PC-9 (cell line): ENCODE measurements at places on chromosomes 1 and 21.

DNA sequence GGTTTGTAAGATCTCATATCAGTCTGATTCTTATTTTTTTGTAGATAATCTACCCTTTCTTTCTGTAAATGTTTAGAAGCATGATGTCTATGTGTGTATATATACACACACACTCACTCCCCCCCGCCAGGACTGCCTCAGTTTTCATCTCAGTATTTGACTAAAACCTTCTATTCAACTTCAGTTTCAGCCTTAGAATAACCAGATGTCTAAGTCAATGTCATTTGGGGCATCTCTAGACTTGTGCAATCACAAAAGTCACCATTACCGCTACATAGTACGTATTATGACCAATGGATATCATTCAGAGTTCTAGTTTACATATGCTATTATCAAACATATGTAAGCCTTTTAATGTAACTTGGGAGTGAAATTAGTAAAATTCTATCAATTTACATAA is 53.3 kb upstream of the BOLA1 start:
- DNase-seq = no peak

DNA sequence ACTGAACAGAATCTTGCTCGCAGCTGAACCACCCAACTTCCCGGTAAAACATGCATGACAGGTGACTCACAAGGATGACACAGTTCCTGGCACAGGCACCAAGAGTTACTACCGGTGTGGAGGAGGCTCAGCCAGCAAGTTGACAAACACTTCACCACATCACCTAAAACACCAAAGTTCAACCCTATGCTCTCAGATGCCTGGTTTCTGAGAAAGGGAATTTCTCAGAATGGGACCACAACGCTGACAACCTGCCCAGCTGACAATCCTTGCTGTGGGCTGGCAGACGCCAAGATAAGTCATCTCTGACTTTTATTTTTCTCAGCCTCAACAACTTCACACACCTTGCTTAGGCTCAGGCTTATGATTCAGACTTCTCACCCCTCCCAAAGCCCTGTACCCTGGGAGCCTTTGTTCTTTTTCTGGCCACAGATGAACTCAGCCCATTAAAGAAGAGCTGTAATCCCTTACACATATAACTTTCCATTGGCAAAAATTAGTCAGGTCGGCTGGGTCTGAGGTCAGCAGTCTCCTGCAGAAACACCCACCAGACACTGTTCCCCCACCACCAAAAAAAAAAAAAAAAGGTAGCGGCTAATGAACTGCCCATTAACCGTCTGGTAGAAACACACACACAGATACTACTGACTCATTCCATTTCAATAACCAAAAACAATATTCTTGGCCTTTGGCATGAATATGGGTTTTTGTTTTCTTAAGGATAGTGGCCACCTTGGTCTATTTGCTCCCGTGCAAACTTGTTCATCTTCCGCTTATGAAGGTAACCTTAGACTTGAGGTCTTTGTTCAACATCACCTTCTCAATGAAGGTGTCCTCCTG is 10.8 kb upstream of the TIAM1 start:
- peak; percentile 93 for DNase-seq

GRCh38 chr1:155912056-155912536 is 947 bp upstream of the RIT1 start:
- peak; percentile 66 for DNase-seq

DNA sequence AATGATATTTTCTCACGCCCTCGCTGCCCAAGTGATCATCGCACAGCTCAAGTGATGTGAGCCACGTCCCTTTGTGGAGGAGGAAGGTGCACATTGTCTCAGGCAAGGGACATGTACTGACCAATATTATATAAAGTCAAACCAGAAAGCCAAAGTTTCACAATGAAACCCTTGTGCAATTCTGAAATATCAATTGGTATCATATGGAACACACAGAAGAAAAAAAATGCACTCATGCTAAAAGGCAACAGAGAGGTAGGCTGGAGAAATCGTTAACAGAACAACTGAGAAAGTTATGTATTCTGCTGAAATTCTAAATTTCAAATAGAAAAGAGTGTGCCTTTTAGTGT is 1.9 kb downstream of the JAM2 start:
- no peak for DNase-seq
